ENCODE measurements at places on chromosomes 3 and 15. TPM values are rescaled to one million over a fixed set of nuclear protein-coding genes. Genes with fewer than 3 reads are reported as not detected.

The SEMA5B gene
- 2.3 TPM for total RNA-seq

The SUCNR1 gene
- total RNA-seq, result 2.7 TPM

The SMCO1 gene
- not detected for total RNA-seq

The CCR1 gene
- total RNA-seq, result 40.9 TPM

The RAB43 gene
- 38.9 TPM for total RNA-seq

The ATP13A5 gene
- 2.0 TPM for total RNA-seq

DNA sequence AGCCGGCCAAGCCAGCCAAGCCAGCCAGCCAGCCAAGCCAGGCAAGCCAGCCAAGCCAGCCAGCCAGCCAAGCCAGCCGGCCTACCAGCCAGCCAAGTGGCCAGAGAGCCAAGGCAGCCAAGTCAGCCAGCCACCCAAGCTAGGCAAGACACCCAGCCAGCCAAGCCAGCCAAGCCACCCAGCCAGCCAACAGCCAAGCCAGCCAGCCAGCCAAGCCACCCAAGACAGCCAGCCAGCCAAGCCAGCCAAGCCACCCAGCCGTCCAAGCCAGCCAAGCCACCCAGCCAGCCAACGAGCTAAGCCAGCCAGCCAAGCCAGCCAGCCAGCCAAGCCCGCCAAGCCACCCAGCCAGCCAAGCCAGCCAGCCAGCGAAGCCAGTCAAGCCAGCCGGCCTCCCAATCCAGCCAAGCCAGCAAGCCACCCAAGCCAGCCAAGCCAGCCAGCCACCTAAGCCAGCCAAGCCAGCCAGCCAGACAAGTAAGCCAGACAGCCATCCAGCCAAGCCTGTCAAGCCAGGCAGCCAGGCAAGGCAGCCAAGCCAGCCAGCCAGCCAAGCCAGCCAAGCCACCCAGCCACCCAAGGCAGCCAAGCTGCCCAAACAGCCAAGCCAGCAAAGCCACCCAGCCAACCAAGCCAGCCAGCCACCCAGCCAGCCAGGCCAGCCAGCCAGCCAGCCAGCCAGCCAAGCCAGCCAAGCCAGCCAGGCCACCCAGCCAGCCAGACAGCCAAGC lies 200.5 kb downstream of the GOLGA6L6 start:
- H3K27ac ChIP-seq, result no peak overlapping the region
- H3K4me3 ChIP-seq, result no peak overlapping the region
- H3K36me3 ChIP-seq, result no peaks in the 10 kb centered on the region
- no peaks in the 10 kb centered on the region for H3K4me1 ChIP-seq

GRCh38 chr15:40115670-40116093 lies 7.0 kb upstream of the BMF start:
- peak; percentile 89 for DNase-seq
- no peaks in the 10 kb centered on the region for H3K4me1 ChIP-seq
- H3K4me3 ChIP-seq, result no peak overlapping the region
- H3K36me3 ChIP-seq, result no peaks in the 10 kb centered on the region
- H3K27me3 ChIP-seq, result no peaks in the 10 kb centered on the region

GRCh38 chr3:147854542-147854941 lies 445.4 kb downstream of the ZIC1 start:
- no peaks in the 10 kb centered on the region for H3K4me1 ChIP-seq
- no peaks in the 10 kb centered on the region for H3K36me3 ChIP-seq
- H3K27ac ChIP-seq, result no peak overlapping the region
- H3K27me3 ChIP-seq, result no peaks in the 10 kb centered on the region
- no peak overlapping the region for H3K4me3 ChIP-seq

- no peak for DNase-seq
- no peaks in the 10 kb centered on the region for H3K4me1 ChIP-seq
- H3K27me3 ChIP-seq, result no peaks in the 10 kb centered on the region
- H3K36me3 ChIP-seq, result no peaks in the 10 kb centered on the region
- H3K27ac ChIP-seq, result no peak overlapping the region
Observed at GRCh38 chr15:39154227-39154638, 426.6 kb upstream of the THBS1 start.

Measured in upper lobe of right lung (tissue), 1 donor.